ENCODE measurements at places on chromosomes 2 and 18.

- no peak for DNase-seq
These were observed 134.6 kb upstream of the SCN7A start for GRCh38 chr2:166628478-166629136.

DNA sequence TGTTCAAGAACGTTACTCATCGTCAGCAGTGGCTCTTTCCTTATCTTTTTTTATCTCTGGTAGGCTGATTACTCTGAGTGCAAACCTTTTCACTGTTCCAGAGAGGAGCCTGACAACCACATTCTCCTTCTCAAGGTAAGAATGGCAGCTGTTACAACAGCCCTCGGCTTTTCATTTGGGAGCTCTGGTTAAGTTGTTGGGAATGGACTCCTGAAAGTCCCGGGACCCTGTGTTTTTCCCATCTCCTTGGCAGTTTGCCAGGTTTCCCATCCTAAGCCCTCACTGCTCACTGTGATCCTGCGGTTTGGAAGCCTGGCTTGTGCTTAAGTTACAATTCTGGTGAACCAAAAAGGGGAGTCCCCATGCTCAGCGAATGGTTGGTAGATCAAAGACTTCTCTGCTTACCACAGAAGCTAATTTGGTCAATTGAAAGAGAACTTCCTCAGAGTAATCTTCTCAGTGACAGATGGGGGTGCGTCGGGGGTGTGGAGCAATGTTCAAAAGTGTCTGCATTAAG, 122.3 kb downstream of the LYPD6B start:
- no peak for DNase-seq

DNA sequence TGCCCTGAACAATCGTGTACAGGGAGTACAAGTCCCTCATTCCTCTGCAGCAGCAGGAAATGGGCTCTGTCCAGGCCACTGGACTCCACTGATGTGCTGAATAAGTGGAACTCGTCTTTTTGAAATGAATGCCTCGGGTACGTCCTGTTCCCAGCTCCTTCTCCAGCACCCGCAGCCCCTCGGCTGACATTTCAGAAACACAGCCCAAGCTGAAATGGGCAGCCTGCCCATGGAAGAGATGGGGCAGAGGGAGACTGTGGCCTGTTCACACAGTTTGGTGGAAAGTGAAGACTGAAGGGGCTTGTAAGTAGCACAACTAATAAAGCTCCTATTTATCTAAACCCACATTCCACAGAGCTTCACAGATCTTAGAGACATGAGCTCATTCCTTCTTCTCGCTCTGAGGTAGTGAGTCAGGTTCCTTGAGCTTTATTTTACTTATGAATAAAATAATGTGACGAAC, 498.6 kb downstream of the TXNL1 start:
- no peak for DNase-seq

DNA sequence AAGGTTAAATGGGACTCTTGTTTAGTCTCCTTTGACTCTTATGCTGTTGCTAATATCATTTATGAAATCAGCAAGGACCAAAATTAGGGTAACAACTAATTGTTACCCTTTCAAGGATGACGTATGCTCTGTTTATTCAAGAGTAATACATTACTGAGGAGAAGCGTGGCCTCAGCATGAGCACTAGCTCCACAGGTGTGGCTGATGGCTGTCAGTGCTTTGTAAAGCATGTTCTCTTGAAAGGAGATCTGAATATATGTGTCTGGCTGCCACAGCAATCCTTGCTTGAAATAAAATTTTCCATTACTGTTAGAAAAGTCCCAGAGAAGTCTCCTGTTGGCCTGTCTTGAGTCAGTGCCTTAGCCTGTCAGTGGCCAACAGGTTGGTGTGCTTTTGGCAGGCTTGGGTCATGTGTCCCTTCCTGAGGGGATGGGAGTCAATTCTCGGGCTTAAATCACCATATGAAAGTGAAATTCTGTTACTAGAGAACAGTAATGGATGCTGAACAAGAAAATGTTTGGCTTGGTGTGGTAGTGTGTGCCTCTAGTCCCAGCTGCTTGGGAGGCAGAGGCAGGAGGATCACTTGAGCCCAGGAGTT, 32.7 kb downstream of the ABI2 start:
- no peak for DNase-seq

- DNase-seq = no peak
These were observed 134.8 kb downstream of the RAPGEF4 start for GRCh38 chr2:172870396-172870795.

DNA sequence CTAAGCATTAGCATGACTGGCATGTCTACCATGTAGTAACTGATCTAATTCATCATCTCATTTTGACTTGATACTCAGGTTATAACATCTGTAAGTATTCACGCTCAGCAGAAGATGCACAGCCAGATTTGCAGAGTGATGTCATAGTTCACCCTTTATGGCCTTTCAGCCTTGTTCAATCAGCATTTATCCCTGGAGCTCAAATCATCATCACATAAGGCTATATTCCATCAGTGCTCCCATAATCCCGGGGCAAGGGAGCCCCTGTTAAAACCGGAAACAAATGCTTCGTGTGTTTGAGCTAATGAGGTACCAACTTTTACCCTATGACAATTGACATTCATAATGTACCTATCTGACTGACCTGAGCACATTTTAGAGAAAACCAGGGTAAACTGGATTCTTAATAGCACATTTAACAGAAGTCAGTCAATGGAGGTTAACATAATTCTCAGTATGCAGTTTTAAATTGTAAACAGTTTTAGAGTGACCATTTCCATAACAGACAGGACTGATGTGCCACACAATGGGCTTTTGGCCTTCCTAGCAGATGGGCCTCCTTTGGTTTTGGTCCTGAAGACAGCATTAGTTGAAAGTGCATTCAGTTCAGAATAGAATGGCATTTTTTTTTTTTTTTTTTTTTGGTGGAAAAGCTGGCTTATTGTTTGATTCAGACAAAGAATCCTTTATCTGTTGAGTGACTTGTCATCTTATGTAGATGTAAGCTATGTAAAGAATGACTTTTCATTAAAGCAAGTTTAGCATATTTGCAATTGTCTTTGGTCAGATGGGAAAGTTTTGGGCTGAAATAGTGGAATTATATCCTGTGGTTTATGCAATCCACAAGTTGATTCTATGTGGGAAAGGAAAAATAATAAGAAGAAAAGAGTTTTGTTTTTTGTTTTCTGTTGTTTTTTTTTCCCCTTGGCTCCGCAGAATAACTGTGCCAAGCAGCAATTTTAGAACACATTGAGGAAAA, 866.0 kb upstream of the ACVR2A start:
- no peak for DNase-seq

DNA sequence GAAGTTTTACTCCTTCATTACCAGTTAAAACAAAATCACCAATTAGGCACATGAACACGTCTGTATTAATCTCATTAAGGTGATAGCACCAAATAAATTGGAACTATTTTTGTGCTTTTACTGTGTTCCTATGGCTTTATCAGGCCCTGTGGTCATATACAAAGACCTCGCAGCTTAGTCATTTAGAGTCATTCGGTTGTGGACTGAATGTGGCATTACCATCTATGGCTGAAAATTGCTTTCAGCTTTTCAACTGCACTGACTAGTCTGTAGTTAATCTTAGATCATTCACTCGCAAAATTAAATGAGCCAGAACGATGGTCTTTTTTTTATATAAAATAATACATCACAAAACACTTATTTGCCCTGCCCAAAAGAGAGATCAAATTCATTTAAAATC, 601.7 kb downstream of the NR4A2 start:
- no peak for DNase-seq

DNA sequence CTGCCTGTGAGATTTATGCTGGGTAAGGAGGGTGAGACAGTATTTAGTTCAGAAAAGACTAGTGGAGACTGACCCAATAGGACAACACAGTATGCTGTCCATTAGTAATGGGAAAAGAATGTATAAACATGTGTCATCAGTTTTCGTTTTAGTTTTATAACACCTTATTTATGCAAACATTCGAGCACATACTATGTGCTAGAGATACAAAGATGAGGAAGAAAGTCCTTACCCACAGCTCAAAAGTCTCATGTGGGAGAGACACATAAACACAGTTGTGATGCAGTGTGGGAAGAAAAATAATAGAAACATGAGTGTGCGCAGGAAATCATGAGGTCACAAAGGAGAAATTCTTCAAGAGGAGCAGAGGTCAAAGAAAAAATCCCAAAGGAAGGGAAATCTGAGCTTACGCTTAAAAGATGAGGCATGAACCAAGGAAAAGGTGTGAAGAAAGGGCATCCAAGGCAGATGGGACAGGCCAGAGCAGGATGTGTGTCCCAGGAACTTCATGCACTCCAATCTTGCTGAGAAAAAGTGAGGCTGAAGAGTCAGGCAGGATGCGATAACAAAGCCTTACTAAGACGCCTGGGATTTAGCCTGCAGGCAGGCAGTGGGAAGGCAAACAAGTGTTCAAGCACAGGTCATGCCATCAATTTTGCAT, 8.1 kb downstream of the METTL21A start:
- no peak for DNase-seq

GRCh38 chr2:143545949-143546255, 416.7 kb downstream of the ARHGAP15 start:
- no peak for DNase-seq

DNA sequence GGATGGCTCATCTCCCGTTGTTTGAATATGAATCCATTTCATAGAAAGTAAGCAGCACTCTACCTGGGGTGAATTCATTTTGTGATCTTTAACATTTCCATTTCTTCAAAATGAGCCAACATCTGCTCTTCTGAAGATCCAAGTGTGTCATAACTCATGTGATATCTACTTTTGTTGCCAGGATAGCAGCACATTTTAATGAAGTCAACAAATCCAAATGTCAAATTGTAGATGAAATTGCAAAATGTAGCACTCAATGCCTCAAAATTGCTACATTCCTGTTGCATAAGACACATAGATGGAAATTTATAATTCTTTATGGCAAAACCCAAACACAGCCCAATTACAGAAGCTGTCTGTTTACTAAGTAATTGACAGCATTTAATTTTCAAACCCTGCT, 360.7 kb downstream of the TMX3 start:
- DNase-seq = no peak

- no peak for DNase-seq
These were observed 396.2 kb downstream of the ARHGAP15 start for GRCh38 chr2:143525402-143525860.

DNA sequence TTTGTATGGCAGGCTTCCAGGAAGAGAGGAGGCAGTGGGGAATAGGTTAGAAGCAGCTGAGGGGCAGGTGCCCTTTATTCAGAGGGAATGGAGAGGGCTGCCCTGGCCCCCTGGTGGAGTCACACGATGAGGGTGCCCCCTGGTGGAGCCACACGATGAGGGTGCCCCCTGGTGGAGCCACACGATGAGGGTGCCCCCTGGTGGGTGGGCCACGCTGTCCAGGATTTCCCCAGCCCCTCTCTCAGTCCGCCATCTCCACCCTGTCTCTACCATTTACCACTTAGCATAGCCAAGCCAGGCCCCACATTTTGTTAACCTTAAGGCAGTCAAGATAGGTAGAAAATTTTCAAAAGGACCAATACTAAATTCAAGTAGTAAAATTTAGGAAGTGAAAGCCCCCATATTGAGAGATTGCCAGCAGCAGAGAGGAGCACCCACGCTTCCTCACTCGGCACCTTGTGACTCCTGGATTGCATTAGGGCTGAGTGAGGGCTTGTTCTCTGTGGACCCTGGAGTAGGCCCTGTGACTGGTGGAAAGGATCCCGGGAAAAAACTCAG, 10.4 kb upstream of the FAM228A start:
- no peak for DNase-seq
